ENCODE measurements at places on chromosomes 5 and 9.

- DNase-seq = no peak
These were observed 100.3 kb downstream of the ENTREP1 start for GRCh38 chr9:69425136-69425801.

- DNase-seq = no peak
These were observed 49.5 kb upstream of the JMY start for GRCh38 chr5:79186455-79186854.

DNA sequence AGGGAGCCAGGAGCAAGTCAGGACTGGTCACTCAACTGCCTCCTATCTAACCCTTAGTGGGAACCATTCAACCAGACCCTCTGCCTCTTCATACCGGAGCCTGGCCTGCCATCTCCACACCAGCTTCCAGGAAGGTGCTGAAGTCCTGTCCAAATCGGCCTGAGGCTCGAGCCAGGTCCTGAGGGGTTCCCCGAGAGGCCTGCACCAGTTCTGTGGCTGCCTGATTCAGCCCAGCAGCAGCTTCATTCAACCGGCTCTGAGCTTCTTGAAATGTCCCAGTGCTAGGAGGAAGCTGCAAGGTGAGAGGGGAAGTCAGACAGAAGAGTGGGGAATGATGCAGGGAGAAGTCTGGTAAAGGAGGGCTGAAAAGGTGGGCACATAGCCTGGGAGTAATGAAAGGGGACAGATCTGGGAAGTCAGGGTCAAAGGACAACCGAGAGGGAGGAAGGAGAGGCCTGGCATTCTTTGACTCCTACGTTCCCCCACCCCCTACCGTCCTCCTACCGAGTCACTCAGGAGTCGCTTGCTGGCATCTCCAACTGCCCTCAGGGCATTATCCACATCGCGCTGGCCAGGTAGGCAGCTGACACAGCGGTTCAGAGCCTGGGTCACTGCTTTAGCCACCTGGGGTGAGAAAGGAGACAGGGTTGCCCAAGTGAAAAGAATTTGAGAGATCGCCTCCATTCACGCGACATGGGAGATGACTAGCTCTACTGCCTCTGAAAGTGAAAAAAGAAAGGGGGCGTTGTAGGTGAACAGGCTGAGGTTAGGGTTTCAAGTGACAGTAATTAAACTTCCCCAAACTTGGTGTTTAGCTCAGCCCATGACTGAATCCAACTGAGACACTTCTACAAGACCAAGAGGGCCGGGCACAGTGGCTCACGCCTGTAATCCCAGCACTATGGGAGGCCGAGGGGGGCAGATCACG, 20.2 kb downstream of the TLN1 start:
- DNase-seq = no peak

DNA sequence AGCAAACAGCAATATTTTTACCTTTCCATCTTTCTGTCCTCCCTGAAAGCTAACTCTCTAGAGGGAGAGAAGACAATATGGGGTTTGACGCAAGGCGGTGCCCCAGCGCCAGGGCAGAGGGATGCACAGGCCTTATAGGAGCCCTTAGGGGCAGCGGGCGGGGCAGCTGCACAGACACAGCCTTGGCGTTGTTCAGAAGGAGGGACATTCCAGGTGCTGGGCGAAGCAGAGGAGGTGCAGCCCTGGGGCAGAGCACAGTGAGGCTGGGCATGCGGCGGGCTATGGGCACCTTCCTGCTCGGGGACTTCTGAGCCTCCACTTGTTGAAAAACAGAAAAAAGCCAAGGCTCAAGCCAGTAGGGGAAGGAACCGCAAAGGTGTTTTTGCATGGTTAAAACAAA, 33.7 kb upstream of the BICD2 start:
- no peak for DNase-seq

DNA sequence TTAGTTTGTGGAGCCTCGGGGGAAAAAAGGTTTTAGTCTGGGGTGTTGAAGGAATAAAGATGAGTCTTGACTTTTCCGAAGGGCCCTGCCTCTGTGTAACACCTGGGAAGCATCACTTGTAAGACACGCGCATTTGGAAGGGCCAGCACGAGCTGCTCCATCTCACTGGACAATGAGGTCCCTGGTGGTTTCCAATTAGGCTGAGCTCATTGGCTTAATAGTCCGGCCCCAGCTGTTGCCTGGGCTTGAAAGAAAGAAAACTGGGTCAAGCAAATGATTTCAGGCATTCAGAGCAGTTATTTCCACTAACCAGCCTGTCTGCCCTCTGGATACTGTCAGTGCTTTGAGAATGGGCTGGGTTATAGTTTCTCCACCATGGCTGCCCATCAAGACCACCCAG, 64.5 kb downstream of the NSUN2 start:
- no peak for DNase-seq

DNA sequence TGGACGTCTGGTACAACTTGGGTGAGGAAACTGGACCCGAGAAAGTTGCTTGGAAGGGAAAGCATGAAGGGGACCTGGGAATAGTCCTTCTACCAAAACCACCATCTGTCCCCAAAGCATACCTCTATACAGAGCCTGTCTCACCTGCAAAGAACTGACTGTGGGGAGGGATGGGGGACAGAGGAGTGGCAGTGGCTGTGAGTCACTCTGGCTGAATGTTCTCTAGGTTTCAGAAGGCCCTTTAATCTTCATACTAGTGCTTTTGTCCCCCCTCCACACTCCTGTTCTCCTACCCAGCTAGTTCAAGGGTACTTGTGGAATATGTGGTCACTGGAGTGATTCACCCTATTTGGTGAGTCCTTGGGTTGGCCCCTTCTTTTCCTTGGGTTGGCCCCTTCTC, 109.3 kb upstream of the RUSC2 start:
- no peak for DNase-seq

DNA sequence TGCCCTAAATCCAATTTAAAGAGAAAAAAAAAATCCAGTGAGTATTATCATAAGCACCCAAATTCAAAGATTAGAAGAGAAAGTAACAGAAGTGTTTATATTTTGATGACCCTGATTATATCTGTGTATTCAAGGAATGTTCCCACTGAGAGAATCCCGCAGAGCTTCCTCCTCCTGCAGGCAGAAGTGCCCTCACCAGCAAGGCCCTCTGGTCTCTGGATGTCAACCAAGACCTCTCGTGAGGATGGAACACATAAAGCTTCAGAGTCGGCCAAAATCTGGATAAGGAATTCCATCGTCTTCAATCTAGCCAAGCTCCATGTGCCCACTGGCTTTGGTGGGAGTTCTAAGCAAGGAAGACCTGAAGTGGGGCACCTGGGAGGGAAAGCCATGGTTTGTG, 18.1 kb downstream of the PTCH1 start:
- DNase-seq = no peak

GRCh38 chr9:131012396-131012917, 3.5 kb downstream of the LAMC3 start:
- DNase-seq = no peak

DNA sequence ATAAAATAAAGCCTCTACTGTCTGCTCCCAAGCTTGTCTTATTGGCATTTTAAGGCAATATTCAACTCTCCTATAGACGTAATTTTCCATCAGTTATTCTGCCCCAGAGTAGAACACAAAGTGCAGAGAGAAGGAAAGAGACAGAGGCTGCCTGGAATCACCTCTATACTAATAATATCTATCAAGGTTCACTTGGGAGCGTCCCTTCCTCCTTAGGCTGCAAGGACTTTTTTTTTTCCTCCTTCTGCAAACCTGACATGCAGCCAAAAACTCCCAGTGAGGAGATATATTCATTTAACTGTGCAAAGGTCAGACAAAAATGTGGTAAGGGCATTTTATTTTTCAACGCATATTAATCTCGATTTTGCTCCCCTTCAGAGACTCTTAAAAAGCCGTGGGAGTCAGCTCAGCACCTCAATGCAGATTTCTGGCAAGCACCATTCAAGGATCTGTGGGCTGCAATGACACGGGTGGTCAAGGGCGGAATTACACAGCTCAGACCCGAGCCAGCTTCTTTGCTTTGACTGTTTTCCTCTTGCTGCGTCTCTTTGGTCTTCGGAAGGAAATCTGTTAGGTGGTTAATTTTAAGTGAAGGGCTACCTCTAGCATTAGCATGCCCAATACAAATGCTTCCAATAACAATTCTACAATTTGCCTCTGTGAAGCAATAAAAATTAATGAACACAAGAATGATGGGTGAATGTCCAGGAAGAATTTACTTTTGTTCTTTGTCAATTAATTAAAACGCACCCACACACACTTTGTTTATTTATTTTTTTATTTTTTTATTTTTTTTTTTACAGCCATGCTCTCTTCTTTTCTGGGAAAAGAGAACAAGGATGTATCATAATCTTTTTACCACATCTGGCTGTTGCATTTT, 587.7 kb upstream of the GRAMD2B start:
- DNase-seq = no peak

GRCh38 chr5:78727786-78728761, 79.5 kb upstream of the LHFPL2 start:
- no peak for DNase-seq

DNA sequence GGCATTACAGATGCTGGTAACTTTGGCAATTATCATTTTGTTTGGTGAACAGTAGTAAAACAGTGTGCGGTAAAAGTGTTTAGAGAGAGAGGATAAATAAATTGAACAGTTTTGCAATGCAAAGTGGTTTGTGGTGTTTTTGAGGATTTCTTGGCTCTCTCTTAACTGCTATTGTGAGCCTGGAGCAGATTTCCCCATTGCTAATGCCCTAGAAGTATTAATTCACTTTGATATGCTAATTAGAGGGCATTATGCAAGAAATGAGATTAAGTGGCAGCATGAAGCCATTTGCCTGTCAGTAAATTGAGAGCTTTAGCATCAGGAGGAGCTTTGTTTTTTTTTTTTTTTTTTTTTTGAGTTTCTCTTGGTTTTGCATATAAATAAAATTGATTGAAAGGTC, 8.2 kb downstream of the PBX3 start:
- DNase-seq = no peak

GRCh38 chr9:121399883-121400607, 30.0 kb upstream of the STOM start:
- DNase-seq = no peak

DNA sequence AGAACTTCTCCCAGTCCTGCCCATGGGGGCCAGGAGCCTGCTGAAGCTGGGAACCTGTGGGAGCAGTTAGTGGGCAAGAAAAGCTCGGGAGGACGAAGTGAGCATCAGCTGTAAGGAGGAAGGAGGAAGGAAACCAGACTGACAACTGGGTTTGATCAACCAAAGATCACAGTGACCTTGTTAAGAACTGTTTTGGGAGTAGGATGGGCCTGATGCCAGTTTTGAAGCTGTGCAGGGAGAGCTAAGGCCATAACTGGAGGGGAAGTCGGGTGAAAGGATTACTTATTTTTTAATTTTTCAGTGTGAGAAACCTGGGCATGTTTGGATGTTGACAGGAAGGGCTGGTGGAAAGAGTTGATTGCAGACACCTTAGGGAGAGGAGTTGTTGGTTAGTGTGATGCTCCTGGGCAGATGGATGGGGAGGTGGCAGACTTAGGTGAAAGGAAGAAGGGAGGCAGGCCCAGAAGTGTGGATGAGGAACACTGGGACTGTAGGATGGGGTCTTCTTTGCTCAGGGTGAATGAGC, 58.3 kb upstream of the KLF4 start:
- no peak for DNase-seq

GRCh38 chr5:149640350-149640999, 59.2 kb downstream of the ARHGEF37 start:
- DNase-seq = no peak

GRCh38 chr9:129720865-129721545, 31.8 kb downstream of the PTGES start:
- DNase-seq = no peak

DNA sequence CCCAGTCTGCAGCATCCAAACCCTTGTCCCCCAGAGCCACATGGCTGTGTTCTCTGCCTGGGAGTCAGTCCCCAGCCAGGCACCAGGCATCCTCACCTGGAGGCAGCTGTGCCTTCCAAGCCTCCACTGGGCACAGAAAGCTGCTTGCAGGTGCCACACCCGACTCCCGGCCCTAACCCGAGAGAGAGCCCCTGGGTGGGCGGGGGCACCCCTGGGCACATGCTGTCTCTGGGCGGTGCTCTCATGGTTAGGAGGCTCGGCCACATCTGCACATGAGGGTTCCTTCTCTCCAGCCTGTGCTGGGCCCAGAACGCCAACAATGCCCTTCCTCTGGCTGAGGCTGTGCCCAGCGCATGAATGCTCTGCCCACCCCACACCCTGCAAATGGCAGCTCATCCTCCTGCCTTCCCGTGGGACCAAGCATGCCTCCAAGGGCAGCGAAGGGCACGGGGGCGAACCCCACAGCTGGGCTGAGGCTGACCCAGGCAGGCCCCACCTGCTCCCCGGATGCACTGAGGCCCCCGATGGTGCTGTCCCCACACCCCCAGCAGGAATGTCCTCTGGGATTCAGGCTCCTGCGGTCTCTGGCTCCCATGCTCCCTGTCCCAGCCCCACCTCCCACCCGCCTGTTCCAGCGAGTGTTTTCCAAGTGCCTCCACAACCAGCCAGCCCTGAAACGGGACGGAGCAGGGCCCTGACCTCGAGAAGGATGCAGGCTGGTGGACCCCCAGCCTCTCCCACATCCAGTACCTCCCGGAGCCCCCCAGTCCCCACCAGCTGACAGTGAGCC, 22.5 kb upstream of the CAMSAP1 start:
- DNase-seq = no peak

DNA sequence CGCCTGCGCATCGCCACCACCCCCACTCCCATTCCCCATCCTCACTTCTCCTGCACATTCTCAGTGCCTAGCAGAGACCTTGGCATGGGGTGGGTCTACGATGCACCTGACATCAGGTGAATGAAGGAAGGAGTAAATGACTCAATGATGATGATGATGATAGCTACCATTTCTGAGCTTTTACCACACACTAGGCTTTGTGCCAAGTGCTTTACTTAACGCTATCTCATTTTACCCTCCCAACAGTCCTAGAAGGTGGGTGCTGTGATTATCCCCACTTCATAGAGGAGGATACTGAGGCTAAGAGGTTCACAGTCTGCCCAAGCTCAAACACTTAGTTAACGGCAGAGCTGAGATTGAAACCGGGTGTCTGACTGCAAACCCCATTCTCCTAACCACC, 27.1 kb downstream of the CAMK2A start:
- DNase-seq = no peak

DNA sequence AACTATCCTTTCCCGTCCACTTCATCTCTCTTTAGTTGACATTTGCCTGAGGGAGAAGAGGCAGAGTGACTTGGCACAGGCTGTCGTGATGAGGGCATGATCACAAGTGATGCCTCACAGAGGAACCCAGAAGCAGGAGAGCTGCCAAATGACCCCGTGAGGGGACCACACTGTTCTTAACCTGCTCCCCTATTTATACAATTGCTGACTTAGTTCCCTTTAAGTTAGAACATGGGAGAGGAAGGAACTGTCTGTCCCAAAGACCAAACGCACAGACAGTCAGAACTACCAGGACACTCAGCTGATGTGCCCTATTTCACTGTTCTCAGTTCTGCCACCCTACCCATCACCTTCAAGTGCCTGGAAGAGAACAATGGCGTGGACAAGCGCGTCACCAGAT, 73.7 kb downstream of the SLC1A3 start:
- DNase-seq = no peak

DNA sequence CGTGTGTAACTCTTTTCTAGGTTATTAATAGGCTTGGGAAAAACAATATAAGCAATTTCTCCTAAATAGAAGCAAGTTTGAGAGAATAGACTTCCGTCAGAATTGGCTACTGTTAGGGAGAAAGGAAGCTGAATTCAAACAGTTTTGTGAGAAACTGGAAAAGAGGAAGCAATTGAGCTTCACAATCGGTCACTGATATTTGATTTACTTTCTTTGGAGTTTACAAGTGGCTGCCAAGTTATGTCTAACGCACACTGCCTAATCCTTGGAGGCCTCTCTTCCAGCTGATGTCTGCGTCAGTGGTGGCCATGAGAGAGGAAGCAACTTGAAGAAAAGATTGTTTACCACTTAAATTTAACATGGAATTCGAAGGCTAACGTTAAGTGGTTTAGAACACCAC, 319.5 kb downstream of the ADGRV1 start:
- DNase-seq = no peak

GRCh38 chr9:115211413-115212124, 93.6 kb upstream of the TNC start:
- no peak for DNase-seq

Measured in activated T-helper 1 cell treated with anti-CD3 and anti-CD28 coated beads, Interleukin-2, amount 50 U/mL, for 16 hours (primary cell).